ENCODE measurements at places on chromosomes 3 and 15.

GRCh38 chr3:85838921-85839320 is 880.1 kb downstream of the CADM2 start:
- DNase-seq: no peak

DNA sequence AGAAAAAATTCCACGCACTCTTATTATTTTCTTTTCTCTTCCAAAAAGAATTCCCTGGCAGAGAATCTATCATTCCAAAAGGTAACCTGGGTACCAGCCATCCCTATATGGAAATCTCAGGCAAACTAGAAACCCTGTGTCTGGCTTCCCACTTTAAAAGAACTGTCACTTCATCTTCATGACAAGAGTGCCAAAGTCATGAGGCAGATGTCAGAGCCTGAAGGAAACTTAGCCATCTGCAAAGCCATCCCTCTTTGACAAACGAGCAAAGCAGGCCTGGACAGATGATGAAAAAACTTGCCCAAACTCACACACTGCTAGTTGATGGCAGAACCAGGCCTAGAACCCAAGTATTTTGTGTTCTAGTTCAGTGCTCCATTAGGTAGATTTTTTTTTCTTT is 15.9 kb downstream of the SSR3 start:
- DNase-seq: no peak

- no peak for DNase-seq
Measured at GRCh38 chr3:14200841-14201240, 22.2 kb downstream of the LSM3 start.

DNA sequence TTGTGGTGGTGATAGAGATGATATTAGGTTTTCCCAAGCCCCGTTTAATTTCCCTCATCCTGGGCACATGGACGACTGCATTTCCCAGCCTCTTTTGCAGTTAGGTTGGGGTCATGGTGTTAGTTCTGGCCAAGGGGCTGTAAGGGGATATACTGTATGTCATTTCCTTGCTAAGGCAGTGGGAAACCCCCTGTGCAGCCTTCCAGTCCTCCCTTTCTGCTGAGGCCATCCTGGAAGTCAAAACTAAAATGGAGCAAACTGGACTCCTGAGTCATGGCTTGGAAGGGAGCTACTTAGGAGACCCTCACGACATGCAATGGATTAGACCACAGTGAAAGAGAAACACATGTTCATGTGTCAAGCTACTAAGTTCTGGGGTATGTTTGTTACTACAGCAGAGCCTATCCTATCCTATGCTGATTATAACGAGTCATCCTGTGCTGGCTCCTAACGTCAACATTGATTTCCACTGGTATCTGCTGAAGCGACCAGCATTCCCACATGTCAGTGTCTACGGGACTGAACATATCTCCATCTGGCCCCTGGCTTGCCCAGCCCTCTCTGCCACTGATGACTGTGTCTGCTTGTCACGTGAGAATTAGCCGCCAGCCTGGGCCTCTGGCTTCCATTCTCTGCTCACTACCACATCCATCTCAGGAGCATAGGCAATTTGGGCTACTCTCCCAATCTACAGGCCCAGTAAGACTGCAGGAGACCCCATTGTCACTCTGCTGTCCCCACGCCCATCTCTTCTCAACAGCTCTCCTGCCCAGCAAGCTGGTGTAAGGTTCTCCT is 85.6 kb upstream of the MEF2A start:
- no peak for DNase-seq

- DNase-seq: no peak
Measured at GRCh38 chr3:179476215-179476614, 24.9 kb upstream of the GNB4 start.

DNA sequence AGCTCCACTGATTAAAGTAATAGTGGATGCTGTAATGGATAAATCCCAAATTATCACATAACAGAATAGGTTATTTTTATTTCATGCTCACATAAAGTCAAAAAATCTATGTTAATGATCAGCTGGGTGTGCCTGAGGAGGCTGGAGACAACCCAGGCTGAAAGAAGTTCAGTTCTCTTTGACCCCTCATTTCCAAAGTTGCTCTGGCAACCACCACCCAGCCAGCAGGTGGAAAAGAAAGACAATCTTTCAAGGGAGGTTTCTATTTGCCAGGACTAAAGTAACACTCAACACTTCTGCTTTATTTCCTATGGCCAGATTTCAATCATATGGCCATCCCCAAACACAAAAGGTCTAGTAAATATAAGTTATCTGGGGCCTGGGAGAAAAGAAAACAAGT is 48.8 kb upstream of the ANKRD28 start:
- DNase-seq: no peak

DNA sequence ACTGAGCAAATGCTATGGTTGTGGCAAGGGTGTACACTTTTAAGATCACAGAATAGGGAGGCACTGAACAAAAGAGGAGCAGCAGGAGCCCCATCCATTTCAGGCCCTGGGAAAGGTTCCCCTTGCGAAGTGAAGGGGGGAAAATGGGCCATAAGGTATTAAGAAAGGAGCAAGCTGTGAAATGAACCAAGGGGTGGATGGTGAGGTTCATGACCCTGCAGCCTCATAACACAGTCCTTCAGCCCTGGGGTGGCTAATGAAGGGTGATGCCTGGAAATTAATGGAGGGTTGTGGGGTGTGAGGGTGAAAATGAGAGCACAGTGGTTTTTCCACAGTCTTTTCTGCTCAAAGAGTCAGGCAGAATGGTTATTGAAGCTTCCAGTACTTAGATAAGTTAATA is 150.1 kb downstream of the PDZRN3 start:
- DNase-seq: no peak

- no peak for DNase-seq
Measured at GRCh38 chr3:177196456-177197040, 734 bp downstream of the TBL1XR1 start.

DNA sequence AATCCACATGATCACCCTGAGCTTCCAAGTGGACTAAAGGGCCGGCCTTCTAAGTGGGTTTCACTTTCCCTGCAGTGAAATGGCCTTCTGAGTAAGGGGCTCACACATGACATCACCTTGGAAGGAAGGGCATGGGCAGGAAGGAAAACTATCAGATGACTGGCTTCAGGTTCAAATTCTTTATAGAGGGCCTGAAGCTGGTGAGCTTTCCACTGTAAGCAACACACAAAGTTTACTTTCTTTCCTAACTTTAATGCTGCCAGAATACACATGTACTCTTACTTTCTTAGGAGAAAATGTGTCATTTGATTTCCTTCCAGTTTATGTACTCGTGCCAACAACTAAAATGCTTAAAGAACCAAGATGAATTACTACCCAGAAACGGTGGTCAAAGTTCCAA is 475.6 kb downstream of the FOXP1 start:
- no peak for DNase-seq

DNA sequence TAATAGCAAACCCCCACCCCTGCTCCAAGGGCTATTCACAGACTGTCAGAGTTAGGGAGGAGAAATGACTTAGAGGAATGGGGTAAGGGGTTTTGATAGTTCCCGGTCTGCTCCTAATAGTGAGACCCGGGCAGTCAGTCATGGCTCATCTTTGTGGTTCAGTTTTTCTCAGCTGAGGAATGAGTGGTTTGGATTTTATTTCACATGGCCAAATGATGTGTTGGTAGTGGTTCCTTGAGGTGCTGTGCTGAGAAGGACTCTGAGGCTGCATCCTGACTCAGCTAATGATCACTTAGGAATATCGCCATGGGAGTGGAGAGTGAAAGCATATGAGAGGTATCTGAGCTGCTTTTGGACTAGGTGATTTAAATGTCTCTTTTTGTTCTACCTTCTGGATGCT is 80.2 kb downstream of the LPP start:
- DNase-seq: no peak

- no peak for DNase-seq
Measured at GRCh38 chr3:184769382-184770170, 42.4 kb upstream of the VPS8 start.

- DNase-seq: no peak
Measured at GRCh38 chr3:7657214-7658112, 796.5 kb downstream of the GRM7 start.

GRCh38 chr3:169430707-169431404 is 232.7 kb downstream of the MECOM start:
- no peak for DNase-seq

- DNase-seq: no peak
Measured at GRCh38 chr3:135125171-135125801, 330.2 kb downstream of the EPHB1 start.

Measured in activated CD4-positive, CD25-positive, alpha-beta regulatory T cell (primary cell).